Foreskin fibroblast (primary cell): ENCODE measurements at places on chromosomes 12 and 14.

- DNase-seq, result peak; percentile 61
Measured at GRCh38 chr12:53097564-53098353, at the start of gene IGFBP6. Gene IGFBP6, plus strand, starts transcription at chr12:53097667. Its CDS starts 51 bp downstream, at chr12:53097718.

- peak; percentile 4 for DNase-seq
Measured at GRCh38 chr12:125402874-125403789, 337.9 kb downstream of the AACS start.

DNA sequence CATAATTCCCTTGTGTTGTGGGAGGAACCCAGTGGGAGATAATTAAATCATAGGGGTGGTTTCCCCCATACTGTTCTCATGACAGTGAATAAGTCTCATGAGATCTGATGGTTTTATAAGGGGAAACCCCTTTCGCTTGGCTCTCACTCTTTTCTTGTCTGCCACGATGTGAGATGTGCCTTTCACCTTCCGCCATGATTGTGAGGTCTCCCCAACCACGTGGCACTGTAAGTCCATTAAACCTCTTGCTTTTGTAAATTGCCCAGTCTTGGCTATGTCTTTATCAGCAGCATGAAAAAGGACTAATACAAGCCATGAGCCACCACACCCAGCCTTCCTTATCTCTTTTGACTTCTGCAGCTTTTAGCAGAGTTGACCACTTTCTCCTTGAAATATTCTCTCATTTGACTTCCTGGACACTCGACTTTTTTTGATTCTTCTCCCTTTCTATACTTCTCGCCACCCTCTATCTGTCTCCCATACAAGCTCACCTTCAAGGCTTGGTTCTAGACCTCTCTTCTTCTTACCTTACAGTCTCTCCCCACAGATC, 2.3 kb downstream of the MTERF2 start:
- DNase-seq, result no peak

GRCh38 chr14:66284346-66284745, 201.8 kb upstream of the CCDC196 start:
- DNase-seq, result peak; percentile 1

- DNase-seq, result no peak
Measured at GRCh38 chr14:54085232-54085761, 128.7 kb upstream of the BMP4 start.

DNA sequence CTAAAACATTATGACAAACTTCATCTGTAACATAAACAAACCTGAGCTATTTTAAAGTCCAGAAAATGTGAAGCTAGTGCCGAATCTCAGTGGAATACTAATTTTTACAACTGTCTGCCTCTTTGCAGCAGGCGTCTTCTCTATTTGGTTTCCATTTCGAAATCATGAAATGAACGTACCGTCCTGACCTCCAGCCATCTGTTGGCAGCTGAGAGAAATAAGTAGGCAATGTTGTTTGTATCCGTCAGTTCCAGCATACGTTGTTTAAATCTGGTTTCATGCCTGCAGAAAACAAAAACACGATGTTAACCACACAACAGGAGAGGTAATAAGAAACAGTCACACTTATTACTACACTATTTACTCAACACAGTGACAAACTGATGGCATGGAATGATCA, 54.3 kb upstream of the KCNJ8 start:
- DNase-seq, result peak; percentile 73

GRCh38 chr12:107360482-107360881, 267.1 kb upstream of the CRY1 start:
- DNase-seq, result no peak

DNA sequence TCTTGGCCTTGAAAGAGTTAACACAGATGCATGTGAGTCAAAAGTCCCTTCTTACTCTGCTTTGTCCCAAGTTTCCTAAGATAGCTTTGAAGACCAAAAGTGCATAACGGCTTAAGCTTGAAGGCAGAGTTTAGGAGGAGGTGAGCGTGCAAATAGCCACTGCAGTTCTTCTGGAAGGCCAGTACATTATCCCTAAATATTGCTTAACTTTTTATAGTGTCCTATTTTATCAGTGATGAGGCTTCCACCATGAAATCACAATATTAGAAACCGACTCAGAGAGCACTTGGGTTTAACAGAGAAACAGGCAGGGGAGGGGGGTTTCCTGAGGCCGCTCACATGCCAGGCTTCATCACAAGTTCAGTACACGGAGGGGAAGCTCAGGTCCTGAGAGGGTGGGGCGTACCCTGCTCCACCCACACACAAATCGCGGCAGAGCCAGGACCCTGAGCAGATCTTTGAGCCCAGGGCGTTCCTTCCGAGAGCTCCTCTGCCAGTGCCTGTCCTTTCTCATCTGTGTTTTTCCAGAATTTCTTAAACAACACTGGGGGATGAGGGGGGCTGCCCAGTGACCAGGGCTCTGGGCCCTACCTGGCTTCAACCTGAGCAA, 26.8 kb upstream of the BDKRB2 start:
- peak; percentile 37 for DNase-seq

DNA sequence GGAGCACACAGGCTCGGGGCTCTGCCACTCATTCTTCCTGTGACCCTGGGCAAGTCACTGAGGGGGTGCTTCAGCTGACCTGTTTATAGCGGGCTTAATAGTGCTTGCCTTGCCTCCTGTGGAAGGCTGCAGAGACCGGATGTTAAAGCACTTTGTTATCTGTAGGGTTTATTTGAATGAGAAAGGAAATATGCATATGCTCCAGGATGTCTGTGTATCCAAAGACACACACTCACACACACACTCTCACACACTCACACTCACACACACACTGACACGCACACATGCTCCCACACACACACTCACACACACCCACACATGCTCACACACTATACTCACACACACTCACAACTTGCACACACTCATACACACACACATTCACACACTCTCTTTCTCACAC, 56.1 kb upstream of the DDX11 start:
- no peak for DNase-seq

GRCh38 chr12:57208631-57209282, 7.8 kb upstream of the NXPH4 start:
- no peak for DNase-seq

DNA sequence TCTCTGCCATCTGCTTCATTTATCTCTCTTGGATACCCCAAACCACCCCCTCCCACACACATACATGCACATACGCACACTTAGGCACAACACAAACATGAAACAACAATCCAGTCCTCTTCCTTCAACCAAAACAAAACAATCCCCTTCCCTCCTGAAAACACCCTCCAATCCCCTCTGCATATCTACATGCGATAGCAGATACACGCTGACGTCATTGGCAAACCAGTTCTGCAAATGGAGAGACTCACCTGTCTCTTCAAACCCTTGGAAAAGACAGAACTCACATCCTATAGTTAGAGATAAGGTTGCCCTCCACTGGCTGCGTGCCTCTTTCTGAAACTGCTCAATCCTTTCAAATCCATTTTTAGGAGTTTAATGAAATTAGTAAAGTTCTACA, 37.2 kb upstream of the RMST start:
- no peak for DNase-seq

DNA sequence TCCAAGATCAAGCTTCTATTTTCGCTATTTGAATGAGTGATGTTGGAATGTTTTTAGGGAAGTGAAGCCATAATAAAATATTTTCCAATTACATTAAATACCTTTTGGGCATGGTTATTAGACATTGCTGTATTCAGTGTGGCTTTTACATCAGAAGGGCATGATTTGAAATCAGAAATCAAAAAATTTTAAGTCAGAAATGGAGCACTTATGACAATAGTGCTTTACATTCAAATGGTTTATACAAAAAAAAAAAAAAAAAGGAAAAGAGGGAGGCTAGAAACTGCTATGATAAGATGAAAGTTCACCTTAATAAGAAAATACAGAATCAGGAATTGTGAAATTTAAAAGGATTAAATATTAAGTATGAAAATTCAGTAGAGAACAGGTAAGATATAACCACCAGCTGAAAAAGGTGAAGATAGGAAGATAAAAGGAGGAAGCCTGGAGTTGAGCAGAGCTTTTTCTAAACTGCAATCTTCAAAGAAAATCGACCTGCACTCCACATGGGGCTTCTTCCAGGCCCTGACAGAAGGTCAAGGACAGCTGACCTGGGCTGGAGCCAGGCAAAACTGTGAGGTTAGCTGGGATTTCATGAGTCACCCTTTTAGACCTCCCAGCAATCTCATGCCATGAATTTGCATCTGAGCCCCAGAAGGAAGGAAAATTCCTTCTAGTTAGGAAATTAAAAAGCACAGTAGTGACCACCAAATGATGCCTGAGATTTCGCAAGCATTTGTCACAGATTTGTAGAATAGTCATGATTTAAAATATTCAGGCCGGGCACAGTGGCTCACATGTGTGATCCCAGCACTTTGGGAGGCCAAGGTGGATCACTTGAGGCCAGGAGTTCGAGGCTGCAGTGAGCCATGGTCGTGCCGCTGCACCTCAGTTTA, 23.4 kb upstream of the BMP4 start:
- peak; percentile 89 for DNase-seq

- DNase-seq, result no peak
Measured at GRCh38 chr12:122845041-122845864, 10.0 kb downstream of the HIP1R start.

DNA sequence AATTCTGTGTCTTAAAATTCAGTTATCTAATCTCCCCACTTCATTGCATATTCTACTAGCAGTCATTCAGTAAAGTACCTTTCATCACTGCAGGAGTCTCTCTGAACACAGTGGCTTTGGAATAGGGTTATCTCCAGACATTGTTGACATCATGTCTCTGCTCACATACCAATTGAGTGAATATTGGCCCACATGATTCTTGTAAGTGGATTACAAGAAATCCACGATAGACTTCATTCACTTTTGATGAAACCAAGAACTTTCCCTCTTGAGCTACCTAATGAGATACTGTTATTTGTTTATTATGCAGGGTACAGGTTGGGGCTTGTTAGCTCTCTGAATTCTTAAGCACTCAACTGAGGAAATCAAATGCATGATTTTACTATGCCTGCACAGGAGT, 284.9 kb downstream of the RAD51B start:
- DNase-seq, result peak; percentile 63

DNA sequence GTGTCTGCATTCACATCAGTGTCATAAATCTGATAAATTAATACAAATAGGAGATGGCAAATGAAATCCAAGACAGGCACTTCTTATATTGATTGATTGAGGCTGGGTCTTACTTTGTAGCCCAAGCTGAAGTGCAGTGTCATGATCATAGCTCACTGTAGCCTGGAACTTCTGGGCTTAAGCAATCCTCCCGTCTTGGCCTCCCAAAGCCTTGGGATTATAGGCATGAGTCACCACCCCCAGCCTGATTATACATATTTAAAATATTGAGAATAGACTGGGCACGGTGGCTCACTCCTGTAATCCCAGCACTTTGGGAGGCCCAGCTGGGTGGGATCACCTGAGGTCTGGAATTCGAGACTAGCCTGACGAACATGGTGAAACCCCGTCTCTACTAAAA, 51.3 kb downstream of the MARK3 start:
- peak; percentile 60 for DNase-seq

GRCh38 chr12:106774808-106775524, 484 bp downstream of the RIC8B start:
- no peak for DNase-seq

GRCh38 chr12:118189741-118190191, 53.8 kb downstream of the PEBP1 start:
- peak; percentile 56 for DNase-seq

- no peak for DNase-seq
Measured at GRCh38 chr12:116144384-116144783, 133.1 kb downstream of the MED13L start.

DNA sequence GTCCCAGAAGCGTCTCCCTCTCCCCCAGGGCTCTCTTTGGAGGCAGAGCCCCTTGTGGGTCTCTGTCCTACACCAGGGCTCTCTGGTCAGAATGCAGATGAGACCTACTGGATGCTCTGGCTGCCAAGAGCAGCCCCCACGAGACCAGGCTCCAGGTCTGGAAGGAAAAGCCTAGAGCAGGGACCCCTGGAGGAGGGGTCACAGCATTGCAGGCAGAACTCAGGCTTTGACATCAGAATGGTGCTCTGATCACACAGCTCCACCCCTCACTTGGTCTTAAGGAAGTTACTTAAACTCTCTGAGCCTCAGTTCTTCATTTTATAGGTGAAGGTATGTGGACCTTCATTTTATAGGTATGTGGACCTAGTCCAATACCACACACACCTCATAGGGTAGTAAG, 83.1 kb downstream of the ARL6IP4 start:
- DNase-seq, result no peak

- peak; percentile 60 for DNase-seq
Measured at GRCh38 chr12:46377678-46378077, 5.1 kb upstream of the SLC38A2 start.

- DNase-seq, result peak; percentile 64
Measured at GRCh38 chr14:60651796-60652673, 2.8 kb upstream of the SIX1 start.

- no peak for DNase-seq
Measured at GRCh38 chr14:104444159-104445030, 135.2 kb upstream of the C14orf180 start.

DNA sequence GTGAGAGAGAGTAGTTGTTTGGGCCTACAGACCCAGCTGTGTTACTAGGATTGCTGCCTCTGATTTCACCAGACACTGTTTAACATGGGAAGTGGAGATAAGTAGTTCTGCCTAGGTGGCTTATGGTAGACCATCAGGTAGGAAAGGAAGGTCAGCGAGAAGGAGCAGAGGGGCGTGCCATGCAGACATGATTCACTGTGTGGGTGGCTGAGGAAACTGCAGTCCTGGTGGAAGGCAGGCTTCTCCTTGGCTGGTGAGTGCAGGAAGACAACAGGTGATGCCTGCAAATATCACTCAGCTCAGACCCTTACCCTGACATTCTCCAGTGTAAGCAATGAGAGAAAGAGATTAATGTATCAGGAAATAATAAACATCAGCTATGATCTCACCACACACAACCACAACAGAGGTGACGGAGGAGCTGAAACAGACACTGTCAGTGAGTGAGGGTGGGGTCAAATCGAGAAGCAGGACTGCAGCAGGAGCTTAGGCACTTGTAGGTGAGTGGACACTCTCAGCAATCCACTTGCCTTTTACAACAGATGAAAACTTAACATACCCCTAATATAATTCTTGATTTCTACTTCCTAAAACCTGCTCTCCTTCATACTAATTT, 2.1 kb upstream of the PRR4 start:
- DNase-seq, result no peak

DNA sequence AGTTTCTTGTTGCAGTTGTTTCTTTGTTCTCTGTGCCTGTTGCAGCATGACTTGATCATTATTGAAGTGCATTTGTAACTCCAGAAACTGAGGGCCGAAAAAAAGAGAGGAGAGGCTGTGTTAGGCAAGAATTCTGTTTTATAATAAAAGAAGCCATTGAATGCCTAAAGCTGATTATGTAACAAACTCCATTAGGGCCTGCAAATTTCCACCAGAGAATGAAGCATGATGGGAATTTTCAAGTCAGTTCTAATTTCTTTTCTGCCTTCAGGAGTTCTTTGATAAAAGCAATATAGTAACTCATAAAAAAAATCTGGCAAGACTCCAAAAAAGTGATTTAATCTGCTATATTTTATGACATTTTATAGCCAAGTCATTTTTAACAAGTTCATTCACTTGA, 156.7 kb upstream of the RASSF8 start:
- no peak for DNase-seq
